T-helper 2 cell (primary cell): ENCODE measurements at places on chromosomes 6 and 20.
A peak's percentile ranks its signal among the peaks of the same experiment; 100 is the strongest.

GRCh38 chr20:57914205-57914604, 204.4 kb upstream of the PMEPA1 start:
- no peak for DNase-seq

DNA sequence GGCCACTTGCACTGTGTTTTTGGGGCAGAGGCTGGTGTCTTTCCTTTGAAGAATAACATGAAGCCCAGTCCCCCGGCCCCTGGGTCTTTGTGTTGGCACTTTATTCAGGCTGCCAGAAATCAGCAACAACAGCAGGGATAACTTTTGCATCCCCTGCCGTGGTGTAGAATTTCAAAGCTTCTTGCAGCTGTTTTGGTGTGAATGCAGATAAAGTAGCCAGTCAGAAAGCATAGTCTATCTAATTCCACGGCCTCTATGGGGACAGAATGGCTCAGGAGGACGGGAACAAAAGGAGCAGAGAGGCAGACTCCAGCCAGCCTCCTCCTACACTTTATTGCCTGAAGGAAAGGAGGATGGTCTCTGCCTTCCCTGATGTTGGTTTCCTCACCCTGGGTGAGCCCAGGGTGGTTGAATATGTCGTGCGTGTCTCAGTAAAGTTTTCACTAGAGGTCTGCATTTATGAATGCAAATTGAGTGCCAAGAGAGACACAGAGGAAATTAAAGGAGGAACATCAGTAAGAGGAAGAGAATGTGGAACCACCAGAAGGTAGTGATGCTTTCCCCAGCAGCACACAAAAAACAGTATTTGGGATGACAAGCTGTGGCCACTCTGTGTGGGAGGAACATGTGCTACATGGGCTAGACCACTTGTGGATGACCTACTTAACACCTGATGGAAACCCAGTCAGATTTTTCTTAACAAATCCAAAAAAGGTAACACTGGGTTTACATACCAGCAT, 125.9 kb upstream of the TRAF3IP2 start:
- DNase-seq = no peak

DNA sequence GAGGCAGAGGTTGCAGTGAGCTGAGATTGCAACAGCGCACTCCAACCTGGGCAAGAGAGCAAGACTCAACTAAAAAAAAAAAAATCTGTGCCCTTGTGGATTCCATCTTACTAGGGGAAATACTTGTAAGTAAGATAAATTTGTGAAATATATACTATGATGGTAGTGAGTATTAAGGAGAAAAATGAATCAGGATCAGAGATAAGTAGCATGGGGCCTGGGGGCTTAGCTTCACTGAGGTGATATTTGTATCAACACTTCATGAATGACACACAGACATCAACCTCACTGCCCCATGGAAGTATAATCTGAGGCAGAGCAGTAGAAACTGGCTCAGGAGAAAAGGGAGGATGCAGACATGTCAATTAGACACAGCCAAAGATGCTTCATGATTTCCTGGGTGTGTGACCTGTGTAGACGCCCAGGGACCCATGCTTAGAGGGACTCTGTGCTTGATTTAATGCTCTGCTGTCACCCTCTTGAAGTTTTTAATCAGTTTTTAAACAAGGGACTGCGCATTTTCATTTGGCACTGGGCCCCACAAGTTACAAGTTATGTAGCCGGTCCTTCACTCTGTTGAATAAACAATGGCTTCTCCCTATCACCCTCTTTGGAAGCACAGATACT, 41.9 kb downstream of the PCNA start:
- DNase-seq = peak; percentile 62

GRCh38 chr6:164838068-164838615, 471.3 kb downstream of the C6orf118 start:
- no peak for DNase-seq

DNA sequence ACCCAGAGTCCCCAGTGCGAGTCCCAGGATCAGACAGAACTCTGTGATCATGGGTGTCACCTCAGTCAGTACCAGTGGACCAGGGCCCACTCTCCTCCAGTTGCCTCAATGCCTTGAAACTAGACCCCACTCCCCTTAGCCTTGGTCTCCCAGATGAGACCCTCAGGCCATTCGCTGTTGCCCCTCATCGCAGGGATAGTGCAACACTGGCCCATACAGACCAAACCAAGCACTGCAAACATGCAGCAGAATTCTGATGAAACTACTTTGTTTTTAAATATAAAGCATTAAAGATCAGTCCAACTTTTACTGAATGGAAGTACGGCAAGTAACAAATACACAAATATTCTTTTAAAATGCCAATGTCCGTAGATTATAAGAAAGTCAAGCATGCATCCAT, 101.2 kb upstream of the NT5E start:
- DNase-seq = no peak

GRCh38 chr6:67768972-67769371, 866.1 kb upstream of the ADGRB3 start:
- DNase-seq = no peak

GRCh38 chr6:146194434-146194833, 165.6 kb downstream of the GRM1 start:
- DNase-seq = no peak

DNA sequence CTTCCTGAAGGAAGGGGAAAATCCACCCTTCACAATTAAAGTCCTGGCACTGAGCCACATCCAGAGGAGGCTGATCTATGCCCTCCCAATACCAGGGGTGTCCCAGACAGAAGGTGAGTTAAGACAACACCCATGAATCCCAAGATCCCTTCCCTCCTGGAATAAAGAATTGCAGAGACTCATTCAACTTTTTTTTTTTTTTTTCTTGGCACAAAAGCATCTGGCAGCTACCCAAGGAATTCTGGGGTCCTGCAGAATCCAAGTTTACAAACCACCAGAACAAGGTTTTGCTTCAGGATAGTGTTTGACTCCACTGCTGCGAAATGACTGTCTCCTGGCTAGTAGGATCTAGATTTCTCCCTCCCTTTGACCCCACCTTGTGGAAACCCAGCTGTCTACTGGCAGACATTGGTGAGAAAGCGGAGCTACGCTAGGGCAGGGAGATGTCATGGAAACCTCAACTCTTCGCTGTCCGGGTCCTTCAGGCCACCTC, 37.4 kb downstream of the JAG1 start:
- no peak for DNase-seq

DNA sequence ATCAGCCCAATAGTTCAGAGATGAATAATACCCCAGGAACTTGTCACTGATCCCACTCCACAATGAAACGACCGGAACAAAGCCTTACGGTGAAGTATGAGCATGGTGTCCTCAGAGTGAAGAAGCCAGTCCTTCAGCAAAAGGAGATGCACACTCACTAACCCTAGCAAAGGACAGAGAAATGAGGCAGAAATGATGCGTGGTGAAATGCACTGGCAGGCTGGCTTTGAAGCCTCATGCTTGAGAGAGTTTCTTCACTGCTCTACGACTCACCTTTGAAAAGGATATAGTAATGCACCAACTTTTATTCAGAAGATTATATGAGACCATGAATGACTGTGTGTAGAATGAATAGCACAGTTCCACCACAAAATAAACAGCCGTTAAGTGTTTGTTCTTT, 74.8 kb downstream of the PHACTR1 start:
- DNase-seq = no peak

GRCh38 chr20:4797275-4797674, 75.6 kb downstream of the PRND start:
- DNase-seq = no peak

GRCh38 chr20:50097843-50098242, 15.1 kb downstream of the UBE2V1 start:
- no peak for DNase-seq

GRCh38 chr6:33117811-33118277, 42.1 kb downstream of the HLA-DPB1 start:
- DNase-seq = no peak

DNA sequence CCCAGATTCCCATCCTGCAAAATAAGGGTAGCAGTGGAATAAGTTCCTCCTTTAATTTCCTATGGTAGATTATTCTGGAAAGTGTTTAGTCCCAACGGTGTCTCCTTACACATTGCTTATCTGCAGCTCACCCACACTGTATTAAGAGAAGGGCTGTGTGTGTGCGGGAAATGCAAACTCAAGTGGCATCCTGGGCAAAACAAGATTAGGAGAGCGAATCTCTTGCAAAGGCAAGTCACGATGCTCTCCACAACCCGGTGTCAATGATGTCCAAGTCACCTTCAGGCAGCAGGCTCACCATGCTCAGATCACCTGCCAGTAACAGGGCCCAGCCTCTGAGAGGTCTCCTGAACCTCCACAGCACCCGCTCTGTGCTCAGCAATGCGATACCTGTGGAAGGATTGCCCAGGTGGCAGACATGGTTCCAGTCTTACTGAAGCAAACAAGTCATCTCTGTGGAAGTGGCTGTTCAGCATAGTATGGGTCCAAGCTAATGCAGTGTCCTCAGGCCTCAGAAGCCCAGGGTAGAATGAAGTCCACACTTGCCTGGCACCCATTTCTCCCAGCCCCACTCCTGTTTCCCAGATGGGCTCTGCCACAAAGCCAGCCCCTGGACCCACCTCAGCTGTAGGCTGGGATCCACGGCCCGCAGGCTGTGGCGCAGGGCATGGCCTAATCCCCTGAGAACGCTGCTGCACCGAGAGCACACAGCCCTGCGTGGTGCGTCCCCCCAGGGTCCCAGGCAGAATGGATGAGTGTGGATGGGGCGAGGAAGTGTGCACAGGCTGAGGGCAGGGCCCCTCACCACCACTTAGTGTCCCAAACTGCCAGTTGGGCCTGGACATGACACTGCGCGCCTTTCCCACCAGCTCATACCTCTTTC, 101.2 kb downstream of the PXDC1 start:
- no peak for DNase-seq

DNA sequence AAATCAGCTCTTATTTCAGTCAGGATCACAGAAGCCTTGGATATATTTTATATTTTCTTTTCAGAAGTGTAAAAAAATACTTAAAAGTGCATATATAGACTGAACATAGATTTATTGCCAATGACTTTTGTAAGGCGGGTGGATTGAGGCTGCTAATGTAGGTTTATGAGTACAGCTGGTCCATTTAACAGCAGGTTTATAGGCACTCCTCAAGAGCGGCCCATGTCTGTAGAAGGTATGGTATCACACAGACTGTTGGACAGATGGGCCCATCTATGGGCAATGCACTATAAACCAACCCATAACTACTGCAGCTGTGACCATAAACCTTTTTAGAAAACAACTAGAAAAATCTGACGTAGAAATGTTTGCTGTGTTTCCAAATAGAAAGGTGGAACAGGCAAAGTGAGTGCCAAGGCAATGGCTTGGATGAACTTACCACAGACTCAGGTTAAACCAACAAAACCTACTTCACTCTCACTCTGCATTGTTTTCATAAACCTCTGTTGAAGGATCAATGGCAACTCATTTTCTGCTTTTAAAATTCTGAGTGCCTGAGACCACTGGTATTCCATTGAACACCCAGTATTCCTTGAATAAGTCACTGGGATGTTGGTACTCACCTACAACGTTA, 170.6 kb upstream of the EYA4 start:
- no peak for DNase-seq

DNA sequence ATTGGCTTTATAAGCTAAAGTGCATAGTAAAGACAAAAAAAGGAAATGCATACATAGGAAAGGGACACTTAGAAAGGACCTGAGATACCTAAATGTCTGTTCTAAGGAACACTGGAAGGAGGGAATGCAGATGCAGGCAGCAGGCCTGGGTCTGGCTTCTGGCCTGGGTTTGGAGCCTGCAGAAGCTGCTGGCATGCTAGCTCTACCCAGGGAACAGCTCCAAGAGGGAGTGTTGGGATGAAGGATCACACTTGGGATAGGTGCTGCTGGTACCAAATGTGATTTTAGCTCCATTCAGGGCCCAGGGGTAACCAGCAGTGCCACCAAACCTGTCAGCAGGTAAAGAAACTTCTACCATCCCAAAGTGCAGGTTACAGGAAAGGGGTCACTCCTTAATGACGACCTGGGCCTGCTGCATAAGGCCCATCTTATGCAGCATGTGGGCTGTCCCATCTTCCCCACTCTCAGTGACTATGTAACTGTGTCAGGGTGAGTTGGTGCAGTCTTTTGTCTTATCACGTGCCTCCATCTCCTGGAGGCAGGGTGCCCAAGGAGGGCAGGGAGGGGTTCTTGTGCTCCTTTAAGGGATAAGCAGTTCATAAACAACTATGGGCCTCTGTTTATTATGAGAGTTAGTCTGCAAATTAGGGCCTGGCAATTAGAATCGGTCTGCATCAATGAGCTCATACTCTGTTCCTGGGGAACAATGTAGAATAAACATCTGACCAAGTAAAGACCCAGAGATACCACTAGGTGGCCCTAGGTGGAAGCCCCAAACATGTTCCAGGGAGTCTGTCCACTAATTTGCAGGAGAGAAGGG, 26.9 kb downstream of the DDX27 start:
- no peak for DNase-seq

DNA sequence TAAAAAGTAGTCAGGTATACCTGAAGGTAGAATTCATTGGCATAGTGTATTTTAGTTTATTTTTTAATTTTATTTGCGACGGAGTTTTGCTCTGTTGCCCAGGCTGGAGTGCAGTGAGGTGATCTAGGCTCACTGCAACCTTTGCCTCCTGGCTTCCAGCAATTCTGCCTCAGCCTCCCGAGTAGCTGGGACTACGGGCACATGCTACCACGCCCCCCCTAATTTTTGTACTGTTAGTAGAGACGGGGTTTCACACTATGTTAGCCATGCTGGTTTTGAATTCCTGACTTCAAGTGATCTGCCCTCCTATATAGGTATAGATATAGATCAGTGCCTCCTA, 102.8 kb upstream of the PRSS16 start:
- peak; percentile 27 for DNase-seq

DNA sequence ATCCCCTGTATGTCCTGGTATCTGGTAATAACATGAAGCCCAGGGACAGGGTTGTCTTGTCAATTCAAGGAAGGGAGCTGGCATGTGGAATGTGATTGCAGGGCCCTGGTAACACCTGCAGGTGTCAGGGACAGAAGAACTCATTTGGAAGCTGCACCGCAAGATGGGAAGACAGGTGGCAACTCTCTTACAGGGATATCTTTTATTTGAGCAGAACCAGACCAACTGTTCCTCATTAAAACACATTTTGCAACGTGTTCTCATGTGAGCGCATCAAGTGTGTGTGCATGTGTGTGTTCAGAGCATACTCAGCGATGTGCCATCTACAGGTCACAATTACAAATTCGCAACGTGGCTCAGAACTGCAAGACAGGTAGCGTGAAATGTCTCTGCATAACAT, 370.9 kb upstream of the SOX4 start:
- no peak for DNase-seq

DNA sequence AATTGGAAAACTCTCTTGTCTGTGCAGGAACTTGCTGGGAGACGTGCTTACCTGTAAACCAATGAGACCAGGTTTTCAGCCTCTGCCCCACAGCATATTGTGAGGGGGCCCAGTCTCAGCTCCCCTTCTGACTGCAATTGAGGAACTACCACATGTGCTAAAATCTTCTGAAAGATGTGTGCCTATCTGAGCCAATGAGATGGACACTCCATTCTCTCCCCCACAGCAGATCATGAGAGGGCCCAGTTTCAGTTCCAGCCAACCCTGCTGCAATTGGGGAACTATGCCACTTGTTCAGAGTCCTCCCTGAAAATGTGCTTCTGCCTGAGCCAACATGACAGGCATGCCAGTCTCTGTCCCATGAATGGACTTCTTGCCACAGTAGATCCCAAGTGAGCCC, 20.9 kb upstream of the PI3 start:
- DNase-seq = no peak

GRCh38 chr20:53957451-53958172, 112.8 kb downstream of the BCAS1 start:
- no peak for DNase-seq
